ENCODE measurements at places on chromosomes 1 and 21.

DNA sequence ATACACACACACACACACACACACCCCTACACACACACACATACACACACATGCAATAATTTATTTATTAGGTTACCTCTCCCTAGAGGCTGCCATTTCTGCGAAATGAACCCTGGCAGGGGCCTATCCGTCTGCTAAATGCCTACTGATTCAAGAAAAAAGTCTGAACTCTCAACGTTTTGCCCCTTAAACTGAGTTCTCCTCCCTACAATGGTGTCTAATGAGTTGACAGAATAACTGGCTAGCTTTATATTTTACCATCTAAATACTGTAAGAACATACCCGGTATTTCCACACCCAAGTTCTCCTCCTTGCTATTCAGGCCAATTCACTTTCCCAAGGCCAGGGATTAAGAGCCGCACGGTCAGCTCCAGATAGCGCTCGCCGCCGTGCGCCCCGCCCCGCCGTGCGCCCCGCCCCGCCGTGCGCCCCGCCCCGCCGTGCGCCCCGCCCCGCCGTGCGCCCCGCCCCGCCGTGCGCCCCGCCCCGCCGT is 339 bp upstream of the RNPC3 start:
- peak; percentile 77 for ATAC-seq

GRCh38 chr1:115727706-115728249 is 40.7 kb downstream of the CASQ2 start:
- peak; percentile 57 for ATAC-seq

GRCh38 chr1:15321601-15322000 is 74.6 kb downstream of the FHAD1 start:
- ATAC-seq: no peak

DNA sequence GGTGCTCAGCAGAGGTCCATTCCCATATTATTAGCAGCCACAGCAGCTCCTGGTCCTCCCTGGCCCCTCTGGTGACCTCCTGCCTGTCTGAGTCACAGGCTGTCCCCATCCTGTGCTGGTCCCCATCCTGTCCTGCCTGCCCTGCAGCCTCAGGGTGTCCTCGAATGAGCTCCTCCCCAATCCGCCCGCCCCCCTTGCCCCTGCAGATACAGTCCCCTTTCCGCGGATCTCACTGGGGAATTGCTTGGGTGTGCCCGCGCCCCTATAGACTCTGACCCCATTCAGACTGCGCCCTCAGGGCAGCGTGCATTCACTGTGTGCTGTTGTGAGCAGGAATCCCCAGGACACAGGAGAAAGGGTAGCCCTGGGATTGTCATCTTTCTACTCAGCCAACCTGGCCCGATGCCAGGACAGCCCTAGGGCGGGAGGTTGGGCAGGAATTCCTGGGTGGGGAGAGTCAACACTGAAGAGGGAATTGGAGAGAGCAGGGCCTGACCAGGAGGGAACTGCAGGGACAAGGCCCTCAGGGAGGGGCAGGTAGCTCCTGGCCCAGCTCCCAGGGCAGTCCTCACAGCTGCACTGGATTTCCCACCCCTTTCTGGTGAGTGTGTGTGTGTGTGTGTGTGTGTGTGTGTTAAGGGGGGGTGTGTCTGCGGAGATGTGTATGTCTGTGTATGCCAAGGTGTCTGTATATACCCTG is 1.1 kb upstream of the GUCA2A start:
- peak; percentile 86 for ATAC-seq

DNA sequence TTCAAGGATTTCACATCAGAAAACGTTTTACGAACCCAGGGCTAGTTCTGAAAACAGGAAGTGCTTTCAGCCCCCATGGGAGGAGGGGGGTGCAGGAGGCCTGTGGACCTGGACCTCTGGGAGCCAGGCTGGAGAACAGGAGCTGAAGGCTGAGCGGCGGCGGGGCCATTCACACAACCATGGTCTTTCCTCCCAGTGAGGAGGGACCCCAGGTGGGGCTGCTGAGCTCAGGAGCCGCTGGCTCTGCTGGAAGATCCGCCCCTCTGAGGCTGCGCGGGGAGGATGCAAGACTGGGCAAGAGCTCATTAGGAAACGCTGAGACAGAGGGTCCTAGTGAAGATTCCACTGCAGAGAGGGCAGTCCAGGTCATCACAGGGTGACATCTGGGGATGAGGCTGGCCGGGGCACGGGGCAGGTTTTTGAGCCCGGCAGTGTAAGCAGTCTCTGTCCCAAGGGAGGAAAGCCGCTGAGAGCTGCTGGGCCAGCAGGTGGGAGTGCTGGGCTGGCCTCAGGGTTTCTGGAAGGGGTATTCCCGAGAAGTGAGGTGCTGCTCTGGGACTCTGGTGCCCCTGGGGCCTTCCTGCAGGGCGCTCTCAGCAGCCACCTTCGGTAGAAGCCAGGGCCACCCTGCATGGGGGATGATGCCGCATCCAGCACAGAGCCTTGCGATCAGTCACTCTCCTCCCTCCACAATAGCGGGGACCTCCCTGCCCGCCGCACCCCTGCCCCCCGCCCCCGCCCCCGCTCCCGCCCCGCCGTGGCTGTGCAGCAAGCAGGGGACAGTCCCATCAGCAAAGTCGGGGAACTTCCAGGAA is 7.5 kb downstream of the MX2 start:
- peak; percentile 3 for ATAC-seq

DNA sequence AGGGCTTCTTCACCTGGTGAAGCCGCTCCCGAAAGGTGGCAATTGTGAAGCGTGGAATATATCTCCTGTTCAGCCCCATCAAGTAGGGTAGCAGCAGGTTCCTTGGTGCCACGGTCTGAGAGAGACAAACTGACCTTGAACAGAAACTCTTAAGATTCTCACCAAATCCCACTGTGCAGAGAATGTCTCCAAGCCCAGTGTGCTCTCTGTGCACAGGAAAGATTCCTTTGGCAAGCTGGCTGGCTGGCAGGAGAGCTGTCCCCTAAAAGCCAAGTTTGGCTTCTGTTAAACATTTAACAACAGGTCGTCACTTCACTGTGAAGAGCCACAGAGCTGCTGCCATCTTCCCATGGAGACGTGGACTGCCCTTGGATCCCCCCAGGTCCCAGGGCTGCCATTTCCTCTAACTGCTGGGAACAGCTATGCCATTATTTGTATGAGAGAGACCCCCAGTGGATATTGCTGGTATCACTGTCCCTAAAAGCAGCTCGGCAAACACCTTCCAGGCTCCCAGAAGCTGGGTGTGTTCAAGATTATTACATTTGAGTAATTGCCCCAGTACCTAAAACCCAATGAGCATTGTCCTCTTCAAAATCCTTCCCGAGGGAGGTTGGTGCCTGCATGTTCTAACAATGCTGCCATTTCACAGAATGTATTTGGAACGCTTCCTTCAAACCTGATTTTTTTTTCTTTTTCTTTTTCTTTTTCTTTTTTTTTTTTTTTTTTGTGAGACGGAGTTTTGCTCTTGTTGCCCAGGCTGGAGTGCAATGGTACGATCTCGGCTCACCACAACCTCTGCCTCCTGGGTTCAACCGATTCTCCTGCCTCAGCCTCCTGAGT is 71.8 kb downstream of the CD58 start:
- peak; percentile 86 for ATAC-seq

GRCh38 chr1:218479436-218480115 is 134.4 kb downstream of the TGFB2 start:
- ATAC-seq: no peak

- ATAC-seq: no peak
Measured at GRCh38 chr1:95382000-95382786, 148.2 kb downstream of the RWDD3 start.

- no peak for ATAC-seq
Measured at GRCh38 chr1:230825761-230826160, 42.6 kb downstream of the C1orf198 start.

- no peak for ATAC-seq
Measured at GRCh38 chr1:203505526-203506204, 11.7 kb downstream of the OPTC start.

- ATAC-seq: peak; percentile 63
Measured at GRCh38 chr1:91282695-91283420, 121.8 kb downstream of the HFM1 start.

DNA sequence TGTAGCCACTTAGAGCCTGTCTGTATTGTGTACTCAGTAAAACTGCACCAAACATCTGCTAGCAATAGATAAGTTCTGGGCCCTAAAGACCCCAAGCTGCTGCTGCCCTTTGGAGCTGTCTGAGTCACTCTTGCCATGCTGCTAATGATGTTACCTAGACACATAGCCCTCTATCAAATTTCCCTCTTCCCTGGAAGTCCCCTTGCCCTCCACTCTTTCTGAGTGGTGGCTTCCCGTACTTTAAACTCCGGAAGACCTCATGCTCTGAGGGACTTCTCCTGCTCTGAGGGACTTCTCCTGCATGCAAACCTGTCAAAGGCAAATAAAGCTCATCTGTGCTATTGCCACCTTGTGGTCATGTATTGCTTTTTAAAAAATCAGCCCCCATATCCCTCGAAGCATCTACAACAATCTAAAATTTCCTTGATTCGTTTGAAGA is 34.0 kb downstream of the FH start:
- ATAC-seq: no peak

DNA sequence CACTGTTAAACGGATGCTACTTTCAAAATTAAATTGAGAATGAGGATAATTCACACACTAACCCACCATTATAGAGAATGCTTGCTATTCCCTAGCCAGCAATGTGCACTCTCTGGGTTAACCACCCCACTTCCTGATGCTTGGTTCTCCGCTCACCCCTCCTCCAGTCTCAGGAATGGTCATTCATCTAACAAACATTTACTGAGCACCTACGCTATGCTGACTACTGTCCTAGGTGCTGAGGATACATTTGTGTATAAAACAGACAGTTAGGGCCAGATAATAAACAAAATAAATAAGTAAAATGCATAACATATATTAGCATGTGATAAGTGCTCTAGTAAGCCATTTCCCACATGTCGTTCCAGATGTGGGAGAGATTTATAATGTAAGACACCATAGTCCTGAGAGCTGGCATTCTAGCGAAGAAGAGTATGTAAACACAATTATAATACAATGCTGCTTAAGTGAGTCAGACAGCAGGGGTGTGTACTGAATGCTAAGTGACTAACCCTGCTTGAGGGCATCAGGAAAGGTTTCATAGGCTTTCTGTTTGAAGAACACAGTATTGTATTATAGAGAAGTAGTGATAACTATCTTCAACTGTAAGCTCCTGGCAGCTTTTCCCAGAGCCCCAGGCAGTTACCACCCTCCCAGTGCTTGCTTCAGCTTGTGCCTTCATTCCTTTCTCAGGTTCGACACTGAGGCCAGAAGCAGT is 126.7 kb upstream of the CACHD1 start:
- peak; percentile 98 for ATAC-seq

- no peak for ATAC-seq
Measured at GRCh38 chr1:20052386-20052785, 17.6 kb upstream of the PLA2G5 start.

DNA sequence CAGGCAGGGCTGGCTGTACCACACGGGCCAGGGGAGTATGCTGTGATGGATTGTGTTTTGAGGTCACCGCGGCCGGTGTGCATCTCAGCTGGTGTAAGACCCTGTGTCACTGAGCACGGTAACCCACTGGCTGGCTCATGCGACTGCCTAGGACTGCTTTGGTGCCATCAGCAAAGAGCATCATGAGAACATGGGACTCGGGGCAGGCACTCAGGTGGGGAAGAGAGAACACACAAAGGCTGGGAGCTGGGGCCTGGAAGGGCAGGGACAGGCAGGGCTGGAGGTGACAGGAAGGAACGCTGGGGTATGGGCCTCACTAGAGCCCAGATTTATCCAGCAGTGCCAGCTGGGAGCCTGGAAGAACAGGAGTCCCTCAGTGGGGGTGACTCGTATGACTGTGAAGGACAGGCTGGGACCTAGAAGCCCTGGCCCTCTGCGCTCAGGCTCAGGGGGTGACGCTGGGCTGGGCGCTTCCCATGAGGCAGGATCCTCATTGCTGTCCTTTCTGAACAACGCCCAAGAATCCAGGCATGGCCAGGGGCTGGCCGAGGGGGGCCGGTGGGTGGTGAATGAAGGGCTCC is 210.4 kb upstream of the VAMP3 start:
- ATAC-seq: no peak

DNA sequence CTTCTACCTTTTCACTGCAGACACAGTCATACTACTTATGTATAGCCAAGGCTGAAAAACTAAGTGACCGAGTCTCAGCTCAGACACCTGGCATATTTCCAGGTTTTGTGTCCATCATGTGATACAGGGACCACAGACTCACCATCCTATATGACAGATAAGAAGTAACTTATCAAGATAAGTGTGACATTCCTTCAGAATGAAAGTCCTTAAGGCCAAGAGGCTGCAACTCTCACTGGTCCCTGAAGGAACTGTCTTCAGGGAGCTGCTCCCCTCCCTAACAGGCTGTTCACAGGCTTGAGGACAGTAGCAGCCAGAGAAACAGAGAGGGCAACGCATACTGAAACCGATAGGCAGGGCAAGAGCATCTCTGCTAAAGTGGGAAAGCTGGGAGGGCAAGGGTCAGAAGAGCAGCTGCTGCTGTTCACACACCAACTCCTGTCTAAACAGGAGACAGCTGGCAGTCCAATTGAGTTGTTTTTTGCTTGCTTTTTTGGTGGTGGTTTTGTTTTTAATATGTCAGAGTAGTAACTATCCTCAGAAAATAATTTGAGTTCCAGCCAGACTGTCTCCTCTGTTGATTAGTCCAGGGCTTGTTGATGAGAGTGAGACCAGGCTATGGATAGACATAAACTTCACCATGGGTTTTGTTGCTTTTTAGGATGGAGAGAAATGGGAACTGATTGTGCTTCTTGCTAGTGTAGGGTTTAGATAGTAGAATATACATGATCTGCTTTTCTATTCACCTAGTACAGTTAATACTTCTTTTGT is 67.7 kb downstream of the MACF1 start:
- no peak for ATAC-seq

DNA sequence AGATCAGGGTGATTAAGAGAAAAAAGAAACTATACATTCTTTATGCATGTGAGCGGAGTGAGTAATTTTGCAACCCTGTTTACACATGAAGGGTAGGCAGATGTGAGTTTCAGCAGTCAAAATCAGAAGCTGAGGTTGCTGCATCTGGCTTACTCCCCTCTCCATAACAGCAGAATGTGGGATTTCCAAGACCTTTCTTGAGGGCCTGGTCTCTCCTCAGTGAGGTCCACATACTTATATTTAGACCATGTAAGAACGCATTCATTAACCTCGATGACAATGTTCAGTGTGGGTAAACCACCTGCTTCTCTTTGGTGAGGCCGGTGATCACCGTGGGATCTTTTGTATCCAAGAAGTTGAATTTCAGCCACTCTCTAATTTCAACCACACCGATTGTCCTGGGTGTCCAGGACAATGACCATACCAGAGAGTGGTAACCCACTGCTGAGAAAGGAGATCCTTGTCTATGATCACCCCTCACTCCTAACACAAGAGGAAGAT is 18.7 kb upstream of the RAP1A start:
- no peak for ATAC-seq

DNA sequence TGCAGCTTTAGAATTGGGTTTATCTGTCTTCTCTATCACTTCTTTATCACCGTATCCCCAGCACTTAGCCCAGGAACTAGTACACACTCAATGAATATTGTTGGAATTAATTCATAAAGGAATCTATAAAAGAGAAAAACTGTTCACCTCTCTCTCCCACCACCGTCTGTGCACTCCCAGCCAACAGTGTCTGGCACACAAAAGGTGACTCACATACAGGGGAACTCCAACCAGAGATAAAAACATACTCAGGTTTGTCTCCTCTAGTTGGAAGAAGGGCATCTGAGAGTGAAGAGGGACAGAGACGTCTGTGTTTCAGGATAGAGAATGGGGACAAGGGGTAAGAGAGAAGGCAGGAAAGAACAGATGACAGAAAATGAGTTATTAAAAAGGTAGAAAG is 10.0 kb downstream of the ITLN1 start:
- no peak for ATAC-seq

GRCh38 chr1:37901191-37901892 is 42.0 kb upstream of the MTF1 start:
- no peak for ATAC-seq
